ENCODE measurements at places on chromosomes 3 and 15. TPM values are rescaled to one million over a fixed set of nuclear protein-coding genes. Genes with fewer than 3 reads are reported as not detected.

Gene TFRC
- 64.1 TPM for total RNA-seq

Gene RGMA
- 16.4 TPM for total RNA-seq

Gene CX3CR1
- 0.76 TPM for total RNA-seq

Gene TRIM59
- 0.86 TPM for total RNA-seq

GRCh38 chr3:33315826-33316225 lies 38.6 kb downstream of the FBXL2 start:
- no peak for DNase-seq

DNA sequence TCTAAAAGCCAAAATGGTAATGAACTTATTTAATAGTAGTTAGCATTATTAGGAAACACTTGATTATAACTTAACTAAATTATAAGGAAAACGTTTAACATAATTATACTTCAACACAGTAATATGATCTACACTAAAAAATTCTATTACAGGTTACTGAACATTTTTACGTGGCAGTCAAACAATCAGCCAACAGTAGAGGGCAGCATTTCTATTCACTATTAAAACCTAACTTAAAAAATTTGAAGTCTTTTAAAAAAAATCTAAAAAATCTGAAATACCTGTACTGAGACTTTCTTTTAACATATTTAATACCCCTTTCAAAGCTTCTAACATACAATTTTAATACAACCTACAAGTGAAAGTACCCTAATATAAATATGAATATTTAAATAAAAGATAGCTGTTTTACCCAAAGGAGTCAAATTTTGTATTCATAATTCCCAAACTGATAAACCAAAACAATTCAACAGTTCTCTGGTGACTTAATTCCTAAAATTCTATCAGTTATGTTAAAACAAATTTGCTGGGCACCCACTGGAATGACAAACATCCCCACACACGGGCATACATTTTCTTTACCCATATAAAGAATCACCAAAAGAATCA lies 41.5 kb downstream of the DLG1 start:
- DNase-seq = no peak

- DNase-seq = peak; percentile 84
These were observed 20.3 kb downstream of the STARD9 start for GRCh38 chr15:42595626-42596240.

- DNase-seq = no peak
These were observed 198.6 kb downstream of the KLF13 start for GRCh38 chr15:31525185-31525695.

DNA sequence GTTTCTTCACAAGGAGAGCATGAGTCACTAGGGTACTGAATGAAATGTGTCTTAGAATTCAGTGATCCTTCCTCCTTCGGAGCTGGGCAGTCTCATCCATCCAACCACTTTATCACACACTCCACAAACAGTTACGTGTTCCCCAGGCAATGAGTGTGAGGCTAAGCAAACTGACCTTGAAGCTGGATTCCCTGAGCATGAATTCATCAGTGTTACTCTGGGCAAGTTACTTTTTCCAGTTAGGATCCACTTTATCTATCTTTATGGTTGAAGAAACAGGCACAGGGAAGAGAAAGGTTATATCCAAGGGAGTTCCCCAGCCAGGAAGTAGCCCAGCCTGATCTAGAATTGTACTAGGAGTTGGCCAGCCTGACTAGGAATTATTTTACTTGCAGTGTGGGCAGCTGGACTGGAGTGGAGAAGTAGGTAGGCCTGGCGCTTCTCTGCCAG lies 17.1 kb upstream of the GCNT3 start:
- DNase-seq = no peak

GRCh38 chr3:22231061-22231460 lies 480.1 kb upstream of the ZNF385D start:
- peak; percentile 14 for DNase-seq

GRCh38 chr3:34207002-34207401 lies 408.6 kb downstream of the PDCD6IP start:
- DNase-seq = no peak

DNA sequence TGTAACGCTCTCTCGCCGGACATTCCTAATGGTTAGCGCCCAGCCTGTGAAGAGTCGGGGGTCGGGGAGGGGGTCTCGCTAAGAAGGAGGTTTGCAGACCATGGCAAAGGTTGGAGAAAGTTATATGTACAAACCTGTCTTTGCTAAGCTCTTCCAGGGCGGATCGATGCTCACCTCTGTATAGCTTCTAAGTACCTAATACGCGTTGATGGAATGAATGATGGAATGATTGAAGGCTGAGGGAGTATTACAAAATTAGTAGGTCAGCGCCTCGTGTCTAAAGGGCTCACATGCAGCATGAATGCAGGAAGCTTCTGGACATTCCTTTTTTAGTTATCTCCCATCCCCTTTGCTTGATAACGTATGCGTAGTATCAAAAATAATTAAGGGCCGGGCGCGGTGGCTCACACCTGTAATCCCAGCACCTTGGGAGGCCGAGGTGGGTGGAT lies 305 bp upstream of the KPNA1 start:
- no peak for DNase-seq

GRCh38 chr3:71543371-71544016 lies 40.0 kb downstream of the FOXP1 start:
- no peak for DNase-seq

- no peak for DNase-seq
These were observed 3.6 kb downstream of the ZNF385D start for GRCh38 chr3:21747376-21747775.

GRCh38 chr3:52880474-52880873 lies 16.9 kb downstream of the STIMATE start:
- no peak for DNase-seq

All from right cardiac atrium (tissue), 5 donors.